ENCODE measurements at places on chromosomes 1 and 21. TPM values are rescaled to one million over a fixed set of nuclear protein-coding genes. Genes with fewer than 3 reads are reported as not detected.

KCNK2 gene
- 0.26 TPM for total RNA-seq

CSDE1 gene
- 715 TPM for total RNA-seq

DIP2A gene
- total RNA-seq = 33.9 TPM

EXO1 gene
- 0.48 TPM for total RNA-seq

GRCh38 chr1:183487674-183488442 lies 15.6 kb downstream of the SMG7 start:
- no peak for DNase-seq

GRCh38 chr1:65011983-65012382 lies 45.6 kb upstream of the JAK1 start:
- no peak for DNase-seq

- no peak for DNase-seq
These were observed 14.6 kb downstream of the STMN1 start for GRCh38 chr1:25891606-25892005.

All from mesenteric fat pad (tissue), 1 donor.